Inflammatory macrophage treated with lipopolysaccharide for 4 hours (primary cell): ENCODE measurements at places on chromosomes 12 and 14.

- no peak for DNase-seq
Observed at GRCh38 chr14:40347675-40348074, 915.4 kb upstream of the FBXO33 start.

- no peak for DNase-seq
Observed at GRCh38 chr12:94659346-94659930, 9.1 kb upstream of the TMCC3 start.

- peak; percentile 64 for DNase-seq
Observed at GRCh38 chr14:93619176-93619793, 169.0 kb downstream of the PRIMA1 start.

DNA sequence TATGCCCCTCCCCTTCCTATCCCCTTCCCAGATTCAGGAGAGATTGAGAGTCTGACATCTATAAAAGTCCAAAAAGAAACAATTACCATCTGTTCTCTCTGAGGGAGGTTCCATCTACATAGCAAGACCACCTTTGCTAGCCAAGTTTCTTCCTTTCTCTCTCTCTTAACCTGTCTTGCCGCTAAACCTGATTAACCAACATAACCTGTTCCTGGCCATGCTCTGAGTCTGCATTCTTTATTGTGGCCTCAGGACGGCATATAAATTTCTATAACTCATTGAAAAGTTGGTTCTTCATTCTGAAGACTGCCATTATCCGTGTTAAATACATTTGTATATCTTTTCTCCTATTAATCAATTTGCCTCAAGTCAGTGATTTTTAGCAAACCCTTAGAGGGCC lies 594.0 kb downstream of the KCNH5 start:
- DNase-seq = no peak
